ENCODE measurements at places on chromosomes 3 and 15.

- DNase-seq = no peak
These were observed 49.1 kb upstream of the SATB1 start for GRCh38 chr3:18474202-18474601.

DNA sequence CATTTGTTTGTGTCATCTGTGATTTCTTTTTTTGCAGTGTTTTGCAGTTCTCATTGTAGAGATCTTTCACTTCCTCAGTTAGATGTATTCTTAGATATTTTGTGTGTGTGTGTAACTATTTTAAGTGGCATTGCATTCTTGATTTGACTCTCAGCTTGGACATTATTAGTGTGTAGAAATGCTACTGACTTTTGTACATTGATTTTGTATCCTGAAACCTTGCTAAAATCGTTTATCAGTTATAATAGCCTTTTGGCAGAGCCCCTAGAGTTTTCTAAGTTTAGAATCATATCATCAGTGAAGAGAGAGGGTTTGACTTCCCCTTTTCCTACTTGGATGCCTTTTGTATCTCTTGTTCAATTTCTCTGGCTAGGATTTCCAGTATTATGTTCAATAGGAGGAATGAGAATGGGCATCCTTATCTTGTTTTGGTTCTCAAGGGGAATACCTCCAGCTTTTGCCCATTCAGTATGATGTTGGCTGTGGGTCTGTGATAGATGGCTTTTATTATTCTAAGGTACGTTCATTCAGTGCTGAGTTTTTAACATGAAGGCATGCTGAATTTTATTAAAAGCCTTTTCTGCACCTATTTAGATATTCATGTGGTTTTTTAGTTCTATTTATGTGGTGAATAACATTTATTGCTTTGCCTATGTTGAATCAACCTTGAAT is 211.7 kb downstream of the MBNL1 start:
- DNase-seq = no peak

DNA sequence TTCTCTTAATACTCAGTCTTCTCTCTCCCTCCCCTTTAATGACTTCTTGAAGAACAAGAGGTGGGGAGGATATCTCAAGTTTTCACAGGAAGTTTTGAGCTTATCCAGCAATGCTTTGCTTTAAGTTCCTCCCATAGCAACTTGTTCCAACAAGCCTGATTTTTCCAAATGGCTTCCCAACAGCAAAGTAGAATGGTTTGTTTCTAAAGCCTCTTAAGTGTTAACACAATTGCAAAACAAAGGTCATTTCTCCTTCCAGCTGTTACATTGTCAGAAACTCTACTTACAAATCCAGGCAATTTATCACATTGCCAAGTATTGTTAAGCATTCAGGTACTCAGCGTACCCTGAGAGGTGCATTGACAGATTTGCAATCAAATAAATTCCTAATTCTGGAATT is 6.8 kb upstream of the ZNF770 start:
- DNase-seq = no peak

GRCh38 chr3:2731843-2732242 is 378.3 kb downstream of the IL5RA start:
- no peak for DNase-seq

- no peak for DNase-seq
These were observed 683.6 kb upstream of the ROBO1 start for GRCh38 chr3:80451393-80451792.

DNA sequence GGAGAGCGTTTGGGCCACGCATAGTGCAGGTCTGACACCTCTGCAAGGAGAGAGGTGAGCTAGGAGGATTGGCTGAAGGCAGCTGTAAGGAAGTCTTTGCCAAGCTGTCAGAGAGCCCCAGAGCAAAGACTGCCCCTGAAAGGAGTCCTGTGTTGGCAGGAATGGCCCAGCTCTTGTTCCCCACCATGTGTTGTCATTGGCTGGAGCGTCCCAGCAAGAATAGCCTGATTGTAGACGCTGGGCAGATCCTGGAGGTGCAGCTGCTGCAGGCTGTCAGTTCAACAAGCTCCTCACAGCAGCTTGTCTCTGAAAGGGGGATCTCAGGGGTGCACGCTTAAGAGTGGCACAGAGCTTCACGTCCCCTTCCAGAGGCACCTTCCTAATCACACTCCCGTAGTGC is 237.6 kb downstream of the FEZF2 start:
- no peak for DNase-seq
